NCI-H1105 (cell line): ENCODE measurements at places on chromosomes 12 and 14.

DNA sequence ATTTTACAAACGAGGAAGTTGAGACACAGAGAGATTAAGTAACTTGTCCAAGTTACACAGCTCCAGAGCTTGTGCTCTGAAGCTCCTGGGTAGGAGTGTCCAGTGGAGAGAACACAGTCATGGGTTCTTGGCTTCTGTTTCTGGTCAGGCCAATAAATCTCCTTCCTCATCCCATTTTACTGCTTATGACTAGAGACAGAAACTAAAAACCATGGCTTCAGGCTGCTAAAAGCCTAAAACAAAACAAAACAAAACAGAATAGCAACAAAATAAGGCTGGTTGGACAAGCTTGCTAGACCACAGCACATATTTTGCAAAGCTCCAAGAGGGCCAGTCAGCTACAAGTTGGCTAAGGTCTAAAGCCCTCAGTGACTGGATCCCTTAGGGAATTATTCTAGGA, 49.8 kb downstream of the PTGER2 start:
- DNase-seq: no peak

DNA sequence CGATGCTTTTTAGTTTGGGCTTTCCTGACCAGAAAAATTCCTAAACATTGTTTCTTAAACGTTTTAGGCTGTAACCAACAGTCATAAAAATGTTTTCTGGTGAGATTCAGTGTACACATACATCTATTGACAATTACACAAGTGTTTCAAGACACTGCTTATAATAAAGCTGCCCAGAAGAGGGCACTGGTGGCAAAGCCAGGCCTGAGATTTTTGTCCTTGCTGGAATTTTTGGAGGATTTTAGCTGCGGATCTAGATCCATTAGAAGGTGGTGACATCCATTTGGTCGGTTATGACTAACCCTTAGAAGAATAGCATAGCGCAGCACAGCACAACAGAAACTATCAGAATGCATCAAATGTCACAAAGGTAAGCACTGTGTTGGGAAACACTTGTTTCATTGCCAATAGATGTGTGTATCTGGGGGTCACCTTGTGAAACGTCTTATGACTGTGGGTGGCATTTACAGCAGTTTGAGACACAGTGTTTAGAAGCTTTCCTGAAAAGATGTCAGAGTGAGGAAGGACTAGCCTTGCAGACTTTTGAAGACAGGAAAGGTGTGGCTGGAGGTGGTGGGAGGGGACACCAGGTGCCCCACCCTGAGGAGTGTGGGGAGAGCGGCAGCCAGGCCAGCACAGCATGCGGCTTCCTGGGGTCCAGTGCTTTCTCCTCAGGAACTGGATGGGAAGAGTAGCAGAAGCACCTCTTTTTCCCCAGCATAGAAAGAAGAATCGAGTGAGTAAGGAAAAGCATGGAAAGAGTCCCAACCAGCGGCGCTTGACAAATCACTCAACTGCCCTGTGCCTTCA, 54.7 kb upstream of the FKBP4 start:
- peak; percentile 22 for DNase-seq

DNA sequence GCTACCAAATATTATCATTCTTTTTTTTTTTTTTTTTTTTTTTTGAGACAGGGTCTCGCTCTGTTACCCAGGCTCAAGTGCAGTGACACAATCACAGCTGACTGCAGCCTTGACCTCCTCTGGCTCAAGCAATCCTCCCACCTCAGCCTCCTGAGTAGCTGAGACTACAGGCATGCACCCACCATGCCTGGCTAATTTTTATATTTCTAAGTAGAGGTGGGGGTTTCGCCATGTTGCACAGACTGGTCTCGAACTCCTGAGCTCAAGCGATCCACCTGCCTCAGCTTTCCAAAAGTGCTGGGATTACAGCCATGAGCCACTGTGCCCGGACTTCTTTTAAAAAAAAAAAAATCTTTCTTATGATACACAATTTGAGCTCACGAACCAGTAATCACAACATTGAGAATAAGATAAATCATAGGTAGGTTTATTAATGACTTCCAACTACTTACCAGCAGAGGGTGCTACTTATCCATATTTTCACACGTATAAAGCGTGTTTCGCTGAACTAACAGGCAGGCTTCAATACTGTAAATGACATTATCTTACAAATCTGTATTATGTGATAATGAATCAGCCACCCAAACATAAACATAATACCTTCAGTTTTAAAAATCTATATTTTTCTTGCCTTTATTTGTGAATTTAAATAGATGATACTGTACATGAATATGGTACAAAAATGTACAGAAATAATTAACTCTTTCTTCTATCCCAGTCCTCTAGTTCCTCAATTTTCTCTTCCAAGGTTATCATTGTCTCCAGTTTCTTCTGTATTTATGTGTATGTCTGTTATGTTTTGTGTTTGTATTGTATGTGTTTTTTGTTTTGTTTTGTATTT, 42.5 kb upstream of the BCAT1 start:
- peak; percentile 46 for DNase-seq

DNA sequence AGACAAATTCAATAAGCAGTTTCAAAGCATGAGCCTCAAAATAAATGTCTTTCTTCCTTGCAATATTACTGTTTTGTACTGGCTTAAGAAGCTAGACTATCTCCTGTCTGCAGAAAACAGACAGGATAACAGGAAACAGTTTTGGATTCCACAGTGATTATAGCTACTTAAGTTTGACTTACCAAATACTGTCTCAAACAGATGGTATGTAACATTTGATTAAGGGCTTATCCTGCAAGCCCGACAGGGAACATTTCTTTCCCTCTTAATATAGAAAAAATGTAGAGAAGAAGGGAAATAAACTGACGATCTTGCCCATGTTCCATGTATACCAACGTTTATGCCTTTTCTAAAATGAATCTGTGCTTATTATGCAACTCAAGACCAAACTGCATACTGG, 179.9 kb upstream of the EEA1 start:
- no peak for DNase-seq

- DNase-seq: peak; percentile 55
These were observed 412 bp downstream of the FGFR1OP2 start for GRCh38 chr12:26938701-26939062.

GRCh38 chr12:22971247-22971646, 346.3 kb downstream of the ETNK1 start:
- DNase-seq: no peak

DNA sequence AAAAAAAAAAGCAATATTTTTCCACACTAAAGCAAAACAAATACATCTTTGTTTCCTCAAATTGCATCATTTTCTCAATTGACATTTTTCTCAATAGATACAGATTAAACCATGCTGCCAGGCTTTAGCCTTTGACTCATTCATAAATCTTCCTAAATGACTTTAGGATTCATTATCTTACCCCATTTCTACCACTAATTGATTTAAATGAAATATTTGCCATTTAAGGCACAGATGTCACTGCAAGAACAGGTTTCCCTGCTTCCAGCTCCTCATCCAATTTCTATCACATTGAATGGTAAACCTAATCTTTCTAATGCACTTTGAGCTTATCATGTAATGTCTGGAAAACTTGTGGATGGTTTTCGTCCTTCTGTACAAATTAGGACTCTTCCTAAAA, 298.7 kb downstream of the RPL10L start:
- DNase-seq: no peak

GRCh38 chr12:74538491-74539258, 1.0 kb downstream of the ATXN7L3B start:
- DNase-seq: peak; percentile 4

DNA sequence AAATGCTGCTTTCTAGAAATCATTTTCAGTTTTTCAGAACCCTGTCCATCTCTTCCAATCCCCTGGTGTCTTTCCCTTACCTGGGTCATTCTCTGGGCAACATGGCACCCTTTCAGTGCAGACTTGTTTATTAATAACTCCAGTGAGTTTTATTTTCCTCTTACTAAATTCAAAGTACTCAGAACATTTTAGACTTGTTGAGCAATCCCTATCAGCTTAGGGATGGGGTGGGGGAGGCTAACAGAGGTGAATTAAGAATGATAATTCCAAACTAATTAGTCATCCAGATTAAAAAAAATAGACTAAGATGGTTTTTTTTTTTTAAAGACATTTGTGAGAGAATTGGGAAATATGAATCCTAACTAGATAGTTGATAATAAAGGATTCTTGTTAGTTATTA, 10.7 kb downstream of the GPRC5A start:
- no peak for DNase-seq

- no peak for DNase-seq
These were observed 806.0 kb upstream of the ATXN7L3B start for GRCh38 chr12:73731658-73732057.

- no peak for DNase-seq
These were observed 47.8 kb downstream of the TESPA1 start for GRCh38 chr12:54936736-54937135.

GRCh38 chr12:124884587-124885438, 21.1 kb upstream of the SCARB1 start:
- no peak for DNase-seq

GRCh38 chr14:69676723-69677122, 65.3 kb downstream of the SUSD6 start:
- no peak for DNase-seq

DNA sequence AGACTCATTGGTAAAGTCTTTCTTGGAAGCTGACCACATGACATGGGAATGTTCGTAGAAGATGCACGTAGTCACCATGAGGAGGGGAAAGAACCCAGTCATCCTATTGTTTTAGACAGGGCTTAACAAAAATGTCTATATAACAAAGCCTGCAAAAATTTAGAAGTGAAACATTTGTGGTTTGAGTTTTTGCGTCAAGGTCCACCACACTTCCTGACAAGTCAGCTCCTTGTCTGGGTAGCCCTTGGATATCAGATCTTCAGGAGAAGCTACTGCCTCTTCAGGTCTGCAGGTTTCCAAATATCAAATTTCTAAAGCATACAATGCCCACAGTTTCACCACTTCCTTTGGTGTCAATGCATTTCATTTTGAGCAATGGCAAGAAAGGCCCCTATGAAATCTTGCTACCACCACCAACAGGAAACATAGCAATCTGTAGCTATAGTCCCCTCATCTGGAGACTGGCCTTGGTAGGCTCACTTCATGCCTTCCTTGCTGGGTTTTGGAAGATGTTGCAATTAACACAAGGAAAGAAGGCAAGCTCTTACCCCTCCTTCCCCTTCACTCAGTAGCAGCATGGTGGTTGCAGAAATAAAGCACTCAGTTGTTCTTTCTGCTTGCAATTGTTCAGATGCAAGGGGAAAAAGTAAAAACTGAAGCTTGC, 235.2 kb downstream of the PCNX1 start:
- no peak for DNase-seq
